ENCODE measurements at places on chromosomes 12 and 14.
A peak's percentile ranks its signal among the peaks of the same experiment; 100 is the strongest.

DNA sequence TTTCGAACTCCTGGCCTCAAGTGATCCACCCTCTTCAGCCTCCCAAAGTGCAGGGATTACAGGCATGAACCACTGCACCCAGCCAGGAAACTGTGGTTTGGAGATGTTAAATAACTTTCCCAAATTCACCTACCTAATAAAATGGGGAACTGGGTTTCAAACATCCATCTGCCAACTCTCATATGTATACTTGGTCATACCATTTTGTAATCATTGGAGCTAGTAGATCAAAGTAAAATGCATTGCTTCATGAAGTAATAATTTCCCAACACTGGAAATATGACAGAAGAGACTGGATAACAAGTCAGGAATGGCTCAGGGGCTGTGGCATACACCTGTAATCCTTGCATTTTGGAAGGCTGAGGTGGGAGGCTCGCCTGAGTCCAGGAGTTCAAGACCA, 5.3 kb upstream of the HECTD1 start:
- DNase-seq, result no peak

DNA sequence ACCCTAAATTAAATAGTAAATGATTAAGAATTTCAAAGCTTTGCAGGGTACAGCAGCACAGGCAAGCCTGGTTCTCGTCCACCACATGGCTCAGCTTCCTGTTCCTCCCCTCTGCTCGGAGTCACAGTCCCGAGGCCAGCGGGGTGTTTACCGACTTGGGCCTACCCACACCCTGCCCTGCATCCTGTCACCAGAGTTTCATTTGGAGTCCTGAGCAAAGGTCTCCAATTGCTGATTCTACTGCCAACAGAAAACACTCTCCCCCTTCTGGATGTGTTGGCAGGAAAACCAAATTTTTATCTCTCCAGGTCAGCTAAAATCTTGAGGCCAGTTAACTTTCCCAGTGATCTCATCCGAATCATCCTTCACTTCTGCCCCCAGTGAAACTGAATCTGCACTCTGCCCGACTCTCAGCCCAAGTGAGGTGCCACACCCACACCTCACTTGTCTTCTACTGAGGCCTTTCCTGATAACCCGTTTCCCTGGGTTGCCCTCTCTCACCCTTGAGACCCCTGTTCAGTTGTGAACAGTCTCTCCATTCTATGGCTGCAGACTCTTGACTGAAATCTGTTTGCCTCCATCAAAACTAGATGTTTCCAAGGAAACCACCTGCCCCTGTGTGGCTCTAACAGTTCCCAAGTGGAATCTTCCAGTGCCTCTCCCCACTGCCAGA, 71.2 kb downstream of the VCPKMT start:
- peak; percentile 96 for DNase-seq

GRCh38 chr12:48882315-48882687, 16.6 kb upstream of the RND1 start:
- DNase-seq, result no peak

- DNase-seq, result no peak
Measured at GRCh38 chr12:89217472-89217871, 134.8 kb downstream of the DUSP6 start.

DNA sequence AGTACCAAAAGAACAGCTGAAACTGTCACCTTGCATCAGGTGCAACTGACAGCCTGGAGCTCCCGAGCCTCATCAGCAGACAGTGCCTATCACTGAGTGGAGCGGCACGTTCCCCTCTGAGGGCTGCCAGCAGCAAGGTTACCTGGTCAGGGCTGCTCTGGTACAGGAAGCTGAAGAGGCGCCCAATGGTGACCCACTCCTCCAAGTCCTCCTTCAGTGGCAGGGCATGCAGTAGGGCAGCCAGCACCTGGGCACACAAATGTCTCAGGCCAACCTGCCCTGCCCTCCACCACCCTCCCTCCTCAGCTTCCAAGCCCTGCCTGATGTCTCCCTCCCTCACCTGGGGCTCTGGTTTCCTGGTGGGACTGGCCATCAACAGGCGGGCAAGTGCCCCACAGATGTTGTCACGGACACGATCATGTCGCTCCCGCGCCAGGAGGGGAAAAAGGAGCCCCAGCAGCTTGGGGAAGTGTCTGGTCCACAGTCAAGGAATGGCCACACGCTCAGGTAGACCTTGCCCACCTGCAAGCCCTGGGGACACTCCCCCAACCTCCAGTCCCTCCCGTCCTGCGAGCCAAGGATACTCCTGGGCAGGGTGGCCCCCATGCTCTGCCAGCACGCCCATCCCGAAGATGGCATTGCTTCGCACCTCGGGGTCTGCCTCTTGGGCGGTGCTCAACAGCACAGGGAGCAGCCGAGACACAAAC, 7.1 kb downstream of the IPO4 start:
- no peak for DNase-seq

DNA sequence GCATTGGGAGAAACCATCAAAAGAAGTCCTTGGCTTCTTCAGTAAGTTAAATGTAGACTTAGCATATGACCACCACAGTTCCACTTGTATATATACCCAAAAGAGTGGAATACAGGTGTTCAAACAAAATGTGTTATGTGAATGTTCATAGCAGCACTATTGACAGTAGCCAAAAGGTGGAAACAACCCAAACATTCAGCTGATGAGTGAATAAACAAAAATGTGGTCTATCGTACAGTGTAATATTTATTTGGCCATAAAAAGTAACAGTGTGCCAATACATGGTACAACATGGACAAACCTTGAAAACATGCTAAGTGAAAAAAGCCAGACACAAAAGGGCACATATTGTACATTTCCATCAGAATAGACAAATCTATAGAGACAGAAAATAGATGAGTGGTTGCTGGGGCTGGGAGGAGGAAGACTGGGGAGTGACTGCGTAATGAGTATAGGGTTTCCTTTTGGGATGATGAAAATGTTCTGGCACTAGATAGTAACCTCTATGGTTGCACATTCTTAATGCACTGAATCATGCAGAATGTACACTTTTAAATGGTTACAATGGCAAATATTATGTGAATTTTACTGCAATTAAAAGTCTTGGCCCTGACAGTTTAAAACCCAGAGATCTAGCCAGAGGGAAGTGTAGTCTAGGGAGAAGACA, 5.5 kb downstream of the ERP29 start:
- no peak for DNase-seq

DNA sequence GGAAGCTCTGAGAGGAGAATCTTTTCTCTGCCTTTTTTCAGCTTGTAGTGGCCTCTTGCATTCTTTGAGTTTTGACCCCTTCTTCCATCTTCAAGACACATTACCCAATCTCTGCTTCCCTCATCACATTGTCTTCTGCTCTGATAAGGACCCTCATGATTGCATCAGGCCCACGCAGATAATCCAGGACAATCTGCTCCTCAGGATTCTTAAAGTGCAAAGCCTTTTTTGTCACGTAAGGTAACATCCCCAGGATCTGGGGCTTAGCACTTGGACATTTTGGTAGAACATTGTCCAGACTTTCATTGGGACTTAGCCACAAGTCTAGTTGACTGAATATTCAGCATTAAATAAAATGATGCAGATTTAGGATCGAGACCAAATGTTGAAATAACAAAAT, 521.2 kb downstream of the RMST start:
- no peak for DNase-seq

DNA sequence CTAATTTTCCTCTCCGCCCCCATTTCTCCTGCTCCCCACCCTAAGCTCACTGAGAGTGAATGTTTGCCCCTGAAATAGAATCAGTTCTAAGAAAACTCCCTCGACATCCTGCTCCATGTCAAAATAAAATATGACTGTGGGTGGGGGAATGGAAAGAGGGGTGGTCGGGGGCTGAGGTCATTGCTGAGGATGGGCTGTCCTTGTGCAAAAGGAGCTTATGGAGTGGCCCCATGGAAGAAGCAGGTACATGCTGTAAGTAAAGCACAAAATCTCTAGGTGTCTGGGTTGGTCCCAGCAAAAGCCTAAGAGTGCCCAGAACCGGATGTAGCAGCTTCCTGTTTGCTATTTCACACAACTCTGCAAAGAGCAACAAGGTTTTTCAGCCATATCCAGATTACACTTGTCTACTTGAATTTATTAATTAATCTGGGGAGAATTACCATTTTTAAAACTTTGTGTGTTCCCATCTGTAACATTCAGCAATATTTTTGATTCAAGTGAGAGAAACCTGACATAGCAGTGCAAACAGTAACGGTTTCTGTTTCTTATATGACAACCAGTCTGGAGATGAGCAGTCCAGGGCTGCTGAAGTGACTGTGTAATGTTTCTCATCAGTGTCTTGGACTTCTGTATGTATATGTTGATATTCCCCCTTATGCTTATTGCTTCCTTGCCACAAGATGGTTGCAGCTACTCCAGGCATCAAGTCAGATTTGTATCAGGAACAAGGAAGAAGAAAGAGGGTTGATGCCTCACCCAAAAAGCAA, 40.4 kb upstream of the GZMB start:
- DNase-seq, result no peak

GRCh38 chr12:70557583-70558191, 79.5 kb downstream of the PTPRB start:
- DNase-seq, result no peak

DNA sequence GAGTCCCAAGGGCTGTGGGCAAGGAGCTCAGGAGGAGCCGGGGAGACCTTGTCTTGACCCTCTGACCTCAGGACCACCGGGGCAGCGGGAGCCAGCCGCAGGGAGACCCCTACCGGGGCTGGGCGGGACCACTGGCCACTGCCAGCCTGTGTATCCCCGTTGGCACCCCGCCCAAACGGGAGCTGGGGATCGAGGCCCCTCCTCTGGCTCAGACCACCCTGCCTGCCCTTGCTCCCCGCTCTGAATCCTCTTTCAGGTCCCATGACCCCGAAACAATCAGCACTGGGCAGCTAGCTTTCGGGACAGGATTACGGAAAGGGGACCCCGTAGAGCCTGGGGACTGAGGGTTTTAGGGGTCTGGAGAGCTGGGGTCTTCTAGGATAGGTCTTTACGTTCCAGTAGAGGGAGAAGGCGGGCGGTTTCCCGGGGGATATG, 1.3 kb downstream of the GLI1 start:
- no peak for DNase-seq

- DNase-seq, result no peak
Measured at GRCh38 chr14:93005135-93005813, 82.3 kb downstream of the CHGA start.

GRCh38 chr12:107138990-107139389, 45.6 kb upstream of the CRY1 start:
- no peak for DNase-seq

DNA sequence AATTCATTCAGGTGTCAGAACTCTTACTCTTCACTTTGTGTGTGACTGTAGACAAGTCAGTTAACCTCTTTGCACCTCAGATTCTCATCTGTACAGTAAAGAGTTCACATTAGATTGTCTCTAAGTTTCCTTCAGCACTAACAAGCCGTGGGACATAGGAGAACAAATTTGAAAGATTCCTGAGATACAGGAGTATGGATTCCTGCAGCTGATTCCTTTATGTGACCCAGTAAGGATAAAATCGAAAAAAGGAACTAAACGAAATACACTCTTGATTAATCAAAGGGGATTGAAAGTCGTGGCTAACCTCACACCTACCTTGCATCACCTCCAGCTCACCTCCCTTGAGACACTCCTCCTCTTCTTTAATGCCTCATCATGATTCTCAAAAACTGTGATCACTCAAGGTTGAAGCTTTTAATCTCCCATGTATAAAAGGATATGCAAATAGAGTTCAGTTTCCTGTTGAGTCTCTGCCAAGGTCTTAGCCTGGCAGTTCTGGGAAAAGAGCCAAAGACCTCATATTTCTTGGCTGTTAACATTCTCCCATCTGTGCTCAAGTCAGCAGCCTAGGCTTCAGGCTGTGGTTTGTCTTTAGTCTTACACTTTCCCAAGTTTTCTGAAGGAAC, 156.6 kb downstream of the DAD1 start:
- DNase-seq, result no peak

DNA sequence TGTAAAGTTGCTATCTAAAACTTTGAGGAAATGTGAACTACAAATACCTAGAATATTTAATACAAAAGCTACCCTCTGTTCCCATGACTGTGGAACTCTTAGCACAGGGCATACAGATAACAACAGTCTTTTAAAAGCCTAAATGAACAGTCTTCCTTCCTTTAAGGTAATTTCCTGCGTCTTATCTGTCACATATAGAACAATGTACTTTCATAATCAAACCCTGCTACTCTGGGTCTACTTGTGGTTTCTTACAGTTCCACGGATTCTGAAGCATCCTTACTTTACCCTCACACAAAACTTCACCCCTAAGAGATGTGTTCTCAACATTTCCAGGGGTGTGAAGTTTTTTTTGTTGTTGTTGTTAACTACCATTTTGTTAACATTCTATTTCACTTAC, 5.1 kb downstream of the PKP2 start:
- no peak for DNase-seq

DNA sequence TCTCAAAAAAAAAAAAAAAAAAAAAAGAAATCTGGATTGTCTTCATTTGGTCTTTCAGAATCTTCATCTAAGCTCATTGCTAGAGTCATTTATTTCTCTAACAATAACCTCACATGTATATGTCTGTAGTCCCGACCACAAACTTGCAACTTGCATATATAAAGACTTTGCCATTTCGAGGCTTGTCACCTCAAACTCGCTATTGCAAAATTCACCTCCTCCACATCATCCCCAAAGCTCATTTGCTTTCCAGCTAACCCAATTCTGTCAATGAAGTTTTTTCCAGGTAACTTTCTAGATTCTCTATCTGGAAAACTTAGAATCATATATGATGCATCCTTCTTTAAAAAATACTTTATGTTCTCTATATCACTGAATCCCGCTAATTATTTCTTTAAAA, 393.2 kb upstream of the ATXN7L3B start:
- DNase-seq, result no peak

DNA sequence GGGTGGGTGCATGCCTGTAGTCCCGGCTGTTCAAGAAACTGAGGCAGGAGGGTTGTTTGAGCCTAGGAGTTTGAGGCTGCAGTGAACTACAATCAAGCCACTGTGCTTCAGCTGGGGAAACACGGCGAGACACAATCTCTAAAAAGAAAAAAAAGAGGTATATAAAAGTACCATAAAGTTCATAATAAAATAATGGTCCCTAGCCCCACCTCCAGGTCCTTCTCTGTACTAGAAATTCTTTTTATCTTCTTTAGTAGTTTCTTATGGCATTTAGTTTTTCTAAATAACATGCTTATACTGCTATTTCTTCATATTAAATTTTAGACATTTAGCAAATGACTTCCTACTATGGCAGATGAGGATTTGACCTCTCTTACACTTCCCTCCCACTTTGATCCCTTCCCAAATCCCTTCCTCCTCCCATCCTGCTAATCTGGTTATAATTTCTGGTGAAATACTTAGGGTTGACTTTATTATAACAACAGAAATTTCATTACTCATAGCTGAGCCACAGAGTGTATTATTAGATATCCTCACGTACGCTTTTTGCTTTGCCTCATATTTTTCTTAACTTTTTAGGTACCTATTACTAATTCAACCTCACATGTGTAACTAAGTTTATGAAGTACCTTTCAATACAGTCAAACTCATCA, 94.7 kb downstream of the SLC41A2 start:
- DNase-seq, result no peak

DNA sequence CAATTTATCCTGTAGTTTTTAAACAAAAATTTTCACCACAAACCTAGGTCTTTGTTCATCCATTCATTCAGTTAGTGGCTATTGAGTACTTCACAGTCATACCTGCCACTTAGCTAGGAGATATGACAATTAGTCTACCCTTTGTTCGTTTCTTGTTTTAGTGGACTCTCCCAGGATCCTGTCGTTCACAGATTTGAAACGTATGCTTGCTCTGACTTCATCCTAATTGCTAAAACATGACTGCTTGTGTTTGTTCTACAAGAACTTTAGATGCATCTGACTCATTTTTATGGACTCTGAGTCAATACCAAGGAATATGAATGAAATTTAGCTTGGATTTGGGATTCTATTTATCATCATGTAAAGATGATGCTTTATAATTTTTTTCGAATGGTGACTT, 69.5 kb downstream of the TBC1D30 start:
- DNase-seq, result no peak

- no peak for DNase-seq
Measured at GRCh38 chr14:85401384-85401783, 128.6 kb upstream of the FLRT2 start.

Measured in Peyer's patch (tissue), 4 donors.